ENCODE measurements at places on chromosomes 6 and 20.
A peak's percentile ranks its signal among the peaks of the same experiment; 100 is the strongest.

DNA sequence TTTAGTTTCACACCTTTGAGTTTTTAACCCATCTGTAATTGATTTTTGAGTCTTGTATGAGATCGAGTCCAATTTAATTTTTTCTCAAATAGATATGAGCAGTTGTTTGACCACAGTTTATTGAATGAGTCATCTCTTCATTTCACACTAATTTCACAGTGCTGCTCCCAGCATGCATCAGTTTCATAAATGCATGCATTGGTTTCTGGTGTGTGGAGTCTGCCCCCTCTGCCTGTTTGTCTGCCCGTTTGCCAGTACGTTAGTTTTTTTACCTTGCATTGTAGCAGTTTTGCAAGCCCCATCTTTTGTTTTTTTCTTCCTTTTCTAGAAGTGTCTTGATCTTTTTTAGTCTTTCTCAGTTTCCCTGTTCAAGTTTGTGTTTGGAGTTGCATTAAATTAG lies 11.9 kb downstream of the SLX4IP start:
- DNase-seq, result peak; percentile 52

- DNase-seq, result no peak
These were observed 16.8 kb downstream of the FOXC1 start for GRCh38 chr6:1626481-1626880.

DNA sequence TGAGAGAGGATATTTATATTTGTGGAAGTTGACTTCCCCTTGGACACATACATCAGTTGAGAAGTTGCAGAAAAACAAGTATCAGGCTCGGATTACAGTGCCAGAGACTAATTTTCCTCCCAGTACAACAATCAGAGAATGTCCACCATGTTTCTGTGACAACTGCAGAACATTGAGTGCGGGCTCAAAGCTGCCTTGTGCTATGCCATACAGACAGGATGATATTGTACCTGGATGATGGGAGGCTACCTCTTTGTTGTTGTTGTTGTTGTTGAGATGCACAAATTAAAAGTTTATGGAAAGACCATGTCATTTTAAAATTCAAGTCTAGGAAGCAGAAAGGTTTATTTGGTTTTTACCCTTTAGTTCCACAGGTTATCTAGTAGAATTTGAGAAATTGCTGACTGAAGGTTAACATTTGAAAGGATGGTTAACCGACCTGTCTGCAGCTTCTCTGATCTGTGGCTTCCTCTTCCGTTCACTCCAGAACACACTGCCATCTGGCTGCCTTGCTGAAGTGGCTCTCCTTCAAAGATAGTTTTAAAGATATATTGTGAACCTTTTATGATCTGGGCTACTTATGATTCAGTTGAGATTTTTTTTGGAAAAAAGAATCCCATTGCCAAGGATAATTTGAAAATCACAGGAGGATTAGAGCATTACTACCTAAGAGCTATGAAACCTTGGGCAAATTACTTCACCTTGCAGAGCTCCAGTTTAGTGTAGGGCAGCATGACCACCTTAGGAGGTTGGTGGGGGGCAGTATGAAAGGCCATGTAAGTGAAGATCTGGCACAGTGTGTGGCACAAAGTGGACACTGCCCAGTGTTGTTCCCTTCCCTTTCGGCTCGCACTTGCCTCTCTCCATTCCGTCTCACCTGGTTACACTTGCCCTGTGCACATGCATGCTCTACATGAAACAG lies 15.9 kb downstream of the TMEM200A start:
- DNase-seq, result no peak

DNA sequence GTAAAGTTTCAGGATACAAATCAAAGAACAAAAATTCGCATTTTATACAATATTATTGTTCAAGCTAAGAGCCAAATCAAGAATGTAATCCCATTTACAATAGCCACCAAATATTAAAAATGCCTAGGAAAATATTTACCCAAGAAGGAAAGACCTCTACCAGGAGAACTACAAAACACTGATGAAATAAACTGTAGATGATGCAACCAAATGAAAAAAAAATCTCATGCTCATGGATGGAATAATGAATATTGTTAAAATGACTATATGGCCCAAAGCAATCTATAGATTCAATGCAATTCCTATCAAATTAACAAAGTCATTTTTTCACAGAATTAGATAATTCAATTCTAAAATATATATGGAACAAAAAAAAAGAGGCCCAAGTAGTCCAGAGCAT lies 708.8 kb upstream of the MAN1A1 start:
- no peak for DNase-seq

- DNase-seq, result no peak
These were observed 78.6 kb downstream of the LINC00237 start for GRCh38 chr20:21027569-21027968.

DNA sequence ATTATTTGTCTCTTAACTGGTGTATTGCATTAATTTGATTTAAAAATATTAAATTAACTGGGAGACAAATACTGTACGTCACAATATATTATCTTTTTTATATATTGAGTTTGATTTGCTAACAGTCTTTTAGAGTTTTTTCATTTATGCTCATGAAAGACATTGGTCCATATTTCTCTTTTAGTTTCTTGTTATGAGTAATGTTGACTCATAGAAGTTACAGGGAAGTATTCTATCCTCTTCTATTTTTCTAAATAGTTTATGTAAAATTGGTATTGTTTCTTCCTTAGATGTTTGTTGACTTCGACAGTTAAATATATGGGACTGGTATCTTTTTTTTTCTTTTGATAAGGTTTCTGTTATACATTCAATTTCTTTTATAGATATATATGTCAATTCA lies 1115.6 kb upstream of the CITED2 start:
- no peak for DNase-seq

DNA sequence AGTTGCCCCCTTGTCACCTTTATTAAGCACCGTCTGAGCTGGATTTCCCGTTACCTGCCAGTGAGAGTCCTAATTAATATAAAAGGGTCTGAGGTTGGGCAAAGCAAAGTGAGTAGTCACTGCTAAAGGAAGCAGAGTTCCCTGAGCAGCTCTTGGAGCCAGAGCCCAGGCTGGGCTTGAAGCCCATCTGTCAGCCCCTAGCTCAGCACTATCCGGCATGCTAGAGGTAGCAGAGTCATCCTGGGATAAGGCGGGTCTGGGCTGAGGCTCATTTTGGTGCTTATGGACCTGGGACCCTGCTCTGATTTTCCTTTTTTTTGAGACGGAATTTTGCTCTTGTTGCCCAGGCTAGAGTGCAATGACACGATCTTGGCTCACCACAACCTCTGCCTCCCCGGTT lies 46.2 kb downstream of the ADNP start:
- no peak for DNase-seq

DNA sequence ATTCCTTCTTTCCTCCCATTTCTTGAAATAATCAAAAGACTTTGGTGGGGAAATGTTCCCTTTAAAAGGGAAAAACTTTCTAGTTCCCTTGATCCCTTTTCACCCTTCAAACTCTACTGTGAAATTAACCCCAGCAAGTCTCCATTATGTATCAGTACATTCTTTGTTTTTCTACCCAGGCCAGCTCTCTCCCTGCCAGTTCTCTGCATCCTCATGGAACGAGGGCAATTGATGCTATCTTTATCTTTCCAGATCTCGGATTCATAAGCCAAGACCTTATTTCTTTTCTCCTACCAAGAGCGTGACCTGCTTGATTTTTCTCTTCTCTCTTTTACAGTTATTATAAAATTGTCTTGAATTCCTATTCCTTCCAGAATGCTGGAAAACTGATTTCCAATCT lies 75.8 kb downstream of the ADGRB3 start:
- no peak for DNase-seq

GRCh38 chr6:118656847-118657451 lies 5.6 kb upstream of the CEP85L start:
- DNase-seq, result no peak

- no peak for DNase-seq
These were observed 330 bp downstream of the CGA start for GRCh38 chr6:87094576-87094975.

DNA sequence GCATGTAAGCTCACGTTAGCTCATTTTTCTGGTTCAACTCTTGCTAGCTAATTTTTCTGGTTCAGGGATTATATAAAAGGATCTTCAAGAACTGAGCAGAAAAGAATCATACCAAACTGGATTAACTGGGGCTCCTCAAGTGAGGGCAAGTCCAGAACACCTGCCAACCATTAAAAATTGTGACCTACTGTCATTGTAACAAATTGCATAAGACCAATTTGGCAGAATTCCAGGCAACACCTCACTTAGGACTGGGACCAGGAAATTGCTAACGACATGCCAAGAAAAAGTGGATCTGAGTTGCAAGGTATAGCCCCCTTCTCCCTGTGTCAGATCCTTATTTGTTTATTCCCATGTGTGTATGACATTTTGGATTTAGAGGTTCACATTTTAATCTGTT lies 216.6 kb downstream of the HIVEP2 start:
- DNase-seq, result no peak

DNA sequence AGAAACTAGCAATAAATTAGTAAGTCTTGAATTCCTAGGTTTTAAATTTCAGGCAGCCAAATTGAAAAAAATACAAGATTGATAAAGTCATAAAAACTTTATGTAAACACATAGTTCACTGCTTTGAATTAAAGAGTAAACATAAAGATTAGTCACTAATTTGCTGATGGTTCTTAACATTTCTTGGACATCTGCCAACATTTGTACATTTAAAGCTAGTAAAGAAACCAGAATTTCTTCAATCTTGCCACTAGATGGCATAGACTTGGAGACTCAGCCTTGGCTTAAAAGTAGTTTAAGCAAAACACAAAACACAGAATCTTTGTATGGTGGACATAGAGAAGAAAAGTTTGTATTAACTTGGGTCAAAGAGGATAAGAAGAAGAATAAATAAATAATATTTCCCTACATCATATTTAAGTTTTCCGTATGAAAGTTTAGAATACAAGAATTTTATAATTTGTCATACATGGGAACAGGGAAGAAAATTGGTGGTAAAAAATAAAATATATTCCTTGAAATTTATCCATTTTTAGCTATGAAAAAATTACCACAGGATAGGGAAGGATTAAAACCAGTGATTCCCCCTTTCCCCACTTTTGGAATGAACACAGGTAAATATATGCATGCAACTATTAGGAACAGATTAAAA lies 41.7 kb upstream of the FAM135A start:
- DNase-seq, result no peak

DNA sequence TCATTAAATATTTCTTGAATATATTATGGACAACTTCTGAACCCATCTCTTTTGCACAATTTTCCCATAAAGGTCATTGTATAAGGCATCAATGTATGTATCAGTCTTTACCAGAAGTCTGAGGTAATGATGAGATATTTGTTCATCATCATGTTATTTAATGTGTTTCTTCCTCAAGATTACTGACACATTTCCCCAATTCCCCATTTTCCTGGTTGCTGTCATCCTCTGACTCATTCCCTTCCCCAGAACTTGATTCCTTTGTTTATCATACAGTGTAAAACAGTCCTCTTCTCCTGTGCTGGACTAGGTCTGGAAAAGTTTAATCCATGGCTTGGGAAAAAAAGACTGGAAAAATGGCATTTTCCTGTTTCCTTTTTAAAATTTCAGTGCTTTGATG lies 107.9 kb upstream of the FLRT3 start:
- DNase-seq, result no peak

- DNase-seq, result no peak
These were observed 153.3 kb upstream of the SNX9 start for GRCh38 chr6:157669747-157670216.

GRCh38 chr20:51322164-51322707 lies 220.3 kb downstream of the NFATC2 start:
- DNase-seq, result no peak

GRCh38 chr6:7669742-7670141 lies 56.2 kb upstream of the BMP6 start:
- no peak for DNase-seq

- DNase-seq, result peak; percentile 32
These were observed 56.6 kb upstream of the RREB1 start for GRCh38 chr6:7050872-7051779.

- DNase-seq, result no peak
These were observed 68.8 kb upstream of the IYD start for GRCh38 chr6:150299873-150300485.

- no peak for DNase-seq
These were observed 138.3 kb downstream of the FLRT3 start for GRCh38 chr20:14199111-14199510.

DNA sequence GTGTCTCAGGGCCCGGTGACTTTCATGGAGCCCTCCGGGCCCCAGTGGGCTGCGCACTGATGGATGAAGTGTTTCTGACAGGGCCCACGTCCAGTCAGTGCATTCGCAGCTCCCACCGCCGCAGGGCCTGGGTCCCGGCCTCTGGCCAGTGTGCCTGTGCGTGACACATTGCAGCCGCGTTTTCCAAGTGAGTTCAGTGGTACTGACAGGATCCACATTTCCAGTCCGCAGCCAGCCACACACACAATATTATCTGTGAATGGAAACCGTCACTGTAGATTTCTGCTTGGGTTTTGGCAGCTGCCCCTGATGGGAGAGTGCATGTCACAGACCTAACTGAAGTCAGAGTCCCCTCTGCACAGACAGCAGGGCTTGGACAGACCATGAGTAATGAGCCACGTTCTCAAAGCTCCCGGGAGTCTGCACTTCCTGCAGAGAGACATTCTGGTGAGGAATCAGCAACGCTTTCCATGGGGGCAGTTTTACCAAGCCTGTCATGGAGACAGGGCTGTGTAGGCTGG lies 171.4 kb downstream of the MYLK4 start:
- DNase-seq, result no peak

DNA sequence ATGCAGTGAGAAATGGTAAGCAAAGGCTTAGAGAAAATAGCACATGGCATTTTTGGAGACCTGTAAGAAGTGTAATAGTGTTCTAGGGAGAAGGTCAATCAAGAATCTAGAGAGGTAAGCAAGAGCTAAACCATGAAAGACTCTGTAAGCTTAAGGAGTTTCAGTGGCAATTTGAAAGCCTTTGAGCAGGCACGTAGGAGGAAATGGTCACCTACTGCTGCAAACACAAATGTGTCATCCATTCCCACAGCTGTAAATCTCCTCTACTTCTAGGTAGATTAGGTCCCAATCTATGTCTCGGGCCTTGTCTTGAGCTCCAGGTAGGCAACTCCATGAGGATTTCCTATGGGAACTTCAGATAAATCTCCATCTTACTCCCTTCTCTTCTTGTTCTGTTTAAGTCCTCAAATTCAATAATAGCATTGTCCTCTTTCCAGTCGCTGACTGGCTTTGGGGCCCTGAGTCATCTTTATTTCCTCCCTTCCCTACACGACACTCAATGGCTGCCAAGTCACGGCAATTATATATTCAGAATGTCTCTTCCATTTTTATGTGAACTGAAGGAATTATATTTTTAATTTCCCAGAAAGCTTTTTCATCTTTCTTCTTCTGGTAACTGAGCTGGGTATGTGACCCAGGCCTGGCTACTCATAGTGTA lies 24.2 kb upstream of the PAQR8 start:
- DNase-seq, result no peak

- DNase-seq, result no peak
These were observed 32.2 kb downstream of the MRAP2 start for GRCh38 chr6:84065693-84066290.

DNA sequence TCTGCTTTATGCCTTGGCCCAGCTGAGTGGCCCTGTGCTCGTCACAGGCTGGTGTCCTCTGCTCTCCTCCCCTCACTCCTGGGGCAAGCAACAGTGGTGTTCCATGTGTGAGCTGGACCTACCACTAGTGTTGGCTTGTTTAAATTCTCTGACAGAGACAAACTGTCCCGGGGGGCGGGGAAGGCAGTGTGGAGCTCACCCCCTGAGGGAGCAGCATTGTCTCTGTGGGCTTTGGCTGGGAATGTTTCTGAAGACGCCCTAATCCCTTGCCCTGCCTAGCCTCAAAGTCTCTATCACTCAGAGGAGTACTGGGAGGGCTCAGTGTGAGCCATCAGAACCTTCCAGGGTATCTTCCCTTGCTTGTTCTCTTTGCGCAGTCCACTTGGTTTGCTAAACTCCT lies 5.2 kb upstream of the VEGFA start:
- DNase-seq, result no peak
